ENCODE measurements at places on chromosomes 2 and 18.
A peak's percentile ranks its signal among the peaks of the same experiment; 100 is the strongest.

GRCh38 chr2:138730497-138731030, 49.6 kb downstream of the NXPH2 start:
- no peak for DNase-seq
- no peak overlapping the region for H3K4me3 ChIP-seq
- no peaks in the 10 kb centered on the region for H3K27me3 ChIP-seq
- H3K36me3 ChIP-seq, result no peaks in the 10 kb centered on the region
- peaks cover 1% of the 10 kb centered on the region for H3K4me1 ChIP-seq
- H3K27ac ChIP-seq, result no peak overlapping the region

GRCh38 chr18:13112982-13113381, 105.6 kb upstream of the LDLRAD4 start:
- peaks cover 11% of the 10 kb centered on the region for H3K36me3 ChIP-seq
- no peak overlapping the region for H3K4me3 ChIP-seq
- no peaks in the 10 kb centered on the region for H3K27me3 ChIP-seq
- H3K4me1 ChIP-seq, result no peaks in the 10 kb centered on the region
- H3K27ac ChIP-seq, result no peak overlapping the region

- peaks cover 22% of the 10 kb centered on the region for H3K36me3 ChIP-seq
- peaks cover 48% of the 10 kb centered on the region for H3K4me1 ChIP-seq
- H3K27me3 ChIP-seq, result no peaks in the 10 kb centered on the region
- peak overlapping the region; percentile 95 for H3K27ac ChIP-seq
These were observed 218.8 kb downstream of the HAUS1 start for GRCh38 chr18:46322941-46323340.

DNA sequence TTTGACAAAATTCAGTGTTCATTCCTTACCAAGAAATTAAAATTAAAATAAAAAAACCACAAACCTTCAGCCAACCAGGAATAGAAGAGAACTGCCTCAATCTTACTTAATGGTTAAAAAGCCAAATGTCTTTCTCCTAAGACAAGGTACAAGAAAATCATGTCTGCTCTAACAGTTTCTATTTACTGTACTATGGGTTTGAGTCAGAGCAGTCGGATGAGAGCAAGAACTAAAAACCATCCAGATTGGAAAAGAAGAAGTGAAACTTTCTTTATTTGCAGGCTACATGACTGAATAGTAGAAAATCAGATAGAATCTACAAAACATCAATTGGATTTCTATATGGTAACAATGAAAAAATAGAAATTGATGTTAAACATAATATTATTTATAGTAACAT, 555.5 kb upstream of the TNP1 start:
- no peaks in the 10 kb centered on the region for H3K27me3 ChIP-seq
- H3K4me3 ChIP-seq, result no peak overlapping the region
- no peaks in the 10 kb centered on the region for H3K4me1 ChIP-seq
- no peak for DNase-seq
- H3K27ac ChIP-seq, result no peak overlapping the region

GRCh38 chr2:211085056-211085680, 528.8 kb downstream of the CPS1 start:
- H3K36me3 ChIP-seq, result no peaks in the 10 kb centered on the region
- no peak overlapping the region for H3K4me3 ChIP-seq
- peak; percentile 62 for DNase-seq
- peak overlapping the region; percentile 56 for H3K27ac ChIP-seq

DNA sequence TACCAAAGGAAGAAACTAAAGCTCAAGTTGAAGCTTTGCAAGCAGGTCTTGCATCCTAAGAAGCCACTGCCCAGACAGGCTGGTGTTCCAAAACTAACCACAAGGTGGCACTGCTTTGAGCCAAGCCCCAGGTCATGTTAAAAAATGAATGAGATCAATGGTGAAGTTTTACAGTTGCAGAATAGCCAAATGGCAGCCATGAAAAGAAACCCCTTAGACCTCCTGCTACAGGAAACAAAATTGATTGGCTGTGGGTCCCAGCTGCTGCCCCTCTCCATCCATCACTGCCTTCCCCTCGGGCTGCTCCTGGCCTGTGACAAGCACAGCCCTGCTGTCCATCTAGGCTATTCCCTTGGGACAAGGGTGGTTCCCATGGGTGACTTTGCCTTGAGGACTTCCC, 20.7 kb upstream of the MREG start:
- H3K4me1 ChIP-seq, result peaks cover 7% of the 10 kb centered on the region
- H3K27me3 ChIP-seq, result no peaks in the 10 kb centered on the region
- H3K27ac ChIP-seq, result no peak overlapping the region
- H3K4me3 ChIP-seq, result no peak overlapping the region
- H3K36me3 ChIP-seq, result peaks cover 7% of the 10 kb centered on the region

GRCh38 chr2:40144022-40144421, 307.9 kb downstream of the SLC8A1 start:
- H3K4me1 ChIP-seq, result no peaks in the 10 kb centered on the region
- H3K27ac ChIP-seq, result no peak overlapping the region
- H3K27me3 ChIP-seq, result peaks cover 28% of the 10 kb centered on the region

DNA sequence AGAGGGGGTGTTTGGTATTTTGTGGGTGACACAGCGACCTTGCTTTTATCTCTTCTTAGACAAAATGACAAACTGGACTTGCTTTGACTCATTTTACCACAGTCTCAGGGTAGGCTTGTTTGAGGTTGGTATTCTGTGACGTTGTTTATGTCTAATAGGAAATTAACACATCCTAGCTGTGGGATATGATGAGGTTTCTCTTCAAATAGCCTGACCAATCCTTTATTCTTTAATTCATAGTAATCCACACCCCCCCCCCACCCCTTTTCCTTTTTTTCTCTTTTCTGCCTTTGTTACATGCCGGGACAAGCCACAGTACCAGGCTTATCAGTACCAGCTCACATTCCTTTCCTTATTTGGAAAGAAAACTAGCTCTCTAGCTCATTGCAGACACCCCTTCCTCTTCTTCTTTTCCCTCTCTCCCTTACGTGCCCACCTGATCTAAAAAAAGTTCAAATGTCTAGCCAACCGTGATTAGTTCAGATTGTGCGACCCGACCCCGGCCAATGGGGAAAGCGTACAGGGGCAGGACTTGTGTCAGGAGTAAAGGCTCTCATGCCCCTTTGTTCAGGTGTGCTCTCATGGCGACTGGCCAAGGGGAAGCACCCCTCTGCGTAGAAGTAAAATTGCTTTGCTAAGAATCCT, 52.2 kb upstream of the PTPRM start:
- H3K36me3 ChIP-seq, result no peaks in the 10 kb centered on the region
- DNase-seq, result peak; percentile 48
- H3K4me3 ChIP-seq, result no peak overlapping the region
- no peaks in the 10 kb centered on the region for H3K27me3 ChIP-seq

DNA sequence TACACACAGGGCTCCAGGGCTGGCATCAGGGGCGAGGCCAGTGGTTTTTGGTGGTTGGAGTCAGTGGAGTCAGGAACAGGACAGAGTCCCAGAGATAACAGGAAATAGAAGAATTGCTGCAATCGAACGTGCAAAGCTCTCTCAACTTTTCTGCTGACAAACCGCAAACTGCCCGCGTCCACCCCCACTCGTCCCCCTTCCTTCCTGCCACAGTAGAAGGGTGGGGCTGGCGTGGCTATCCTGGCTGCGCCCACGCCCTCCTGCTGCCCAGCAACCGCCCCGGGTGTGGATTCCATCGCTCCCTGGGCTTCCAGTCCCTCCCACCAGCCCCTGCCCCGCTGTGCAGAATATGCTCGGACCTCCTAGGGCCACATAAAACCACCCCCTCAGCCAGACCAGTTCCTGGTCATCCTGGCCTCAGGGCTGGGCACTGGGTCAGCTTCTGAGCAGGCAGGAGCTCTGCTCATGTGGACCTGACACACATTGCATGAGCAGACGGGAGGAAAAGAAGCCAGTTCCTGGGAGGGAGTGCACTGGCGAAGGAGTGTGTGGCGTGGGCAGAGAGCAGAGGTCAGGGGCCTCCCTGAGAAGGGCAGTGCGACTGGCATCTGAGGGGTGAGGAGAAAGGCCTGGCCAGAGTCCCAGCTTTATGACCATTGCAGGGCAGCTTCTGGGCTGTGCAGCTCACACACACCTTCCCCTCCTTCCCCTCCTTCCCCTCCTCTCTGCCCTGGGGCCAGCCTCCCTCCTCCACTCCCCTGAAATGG, 85.4 kb upstream of the ATG16L1 start:
- no peak overlapping the region for H3K4me3 ChIP-seq
- no peaks in the 10 kb centered on the region for H3K27me3 ChIP-seq
- no peaks in the 10 kb centered on the region for H3K4me1 ChIP-seq
- no peaks in the 10 kb centered on the region for H3K36me3 ChIP-seq
- peak; percentile 68 for DNase-seq

DNA sequence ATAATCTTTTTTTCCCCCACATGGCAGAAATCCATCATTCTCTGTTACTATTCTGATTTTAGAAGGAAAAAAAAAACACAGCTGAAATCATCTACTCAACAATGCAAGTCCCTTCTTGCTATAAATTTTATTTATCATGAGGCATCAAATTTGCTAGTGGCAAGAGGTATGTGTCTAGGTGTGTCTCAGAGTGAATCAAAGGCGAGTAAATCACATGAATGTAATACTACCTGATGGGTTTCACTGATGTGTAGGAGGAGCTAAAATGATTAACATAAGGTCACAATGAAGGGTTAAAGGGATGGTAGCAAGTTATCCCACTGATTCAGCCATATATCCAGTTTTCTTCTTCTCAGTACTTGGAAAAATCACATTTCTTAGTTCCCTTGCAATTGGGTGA, 24.5 kb upstream of the PELI1 start:
- no peaks in the 10 kb centered on the region for H3K4me1 ChIP-seq
- H3K4me3 ChIP-seq, result no peak overlapping the region
- no peaks in the 10 kb centered on the region for H3K27me3 ChIP-seq
- no peak for DNase-seq
- H3K36me3 ChIP-seq, result no peaks in the 10 kb centered on the region
- no peak overlapping the region for H3K27ac ChIP-seq

DNA sequence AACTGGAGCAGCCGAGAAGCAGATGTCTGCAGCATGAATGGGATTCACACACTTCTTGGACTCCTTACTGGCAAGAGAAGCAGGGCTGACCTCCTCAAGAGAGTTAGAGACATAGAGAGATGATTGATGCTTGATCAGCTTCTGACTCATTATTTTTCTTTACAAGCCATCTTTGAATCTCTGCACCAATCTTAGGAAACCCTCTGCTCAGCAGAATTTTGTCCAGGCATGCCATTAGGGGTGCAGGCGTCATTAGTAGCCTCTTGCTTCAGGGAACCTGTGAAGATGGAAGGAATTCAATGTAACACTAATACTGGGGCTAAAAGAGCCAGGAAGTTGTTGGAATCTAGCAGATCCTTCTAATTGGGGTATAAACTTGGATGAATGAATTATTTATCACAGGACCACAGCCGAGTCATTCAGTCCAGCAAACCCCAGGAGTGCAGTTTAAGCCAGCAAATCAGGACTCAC, 151.8 kb downstream of the MGAT5 start:
- no peak for DNase-seq
- peaks cover 61% of the 10 kb centered on the region for H3K4me1 ChIP-seq
- no peaks in the 10 kb centered on the region for H3K27me3 ChIP-seq

GRCh38 chr2:127508631-127509034, 17.7 kb downstream of the IWS1 start:
- peak overlapping the region; percentile 72 for H3K27ac ChIP-seq
- peak; percentile 48 for DNase-seq
- H3K27me3 ChIP-seq, result no peaks in the 10 kb centered on the region
- H3K36me3 ChIP-seq, result peaks cover 22% of the 10 kb centered on the region
- peaks cover 36% of the 10 kb centered on the region for H3K4me1 ChIP-seq

- H3K27me3 ChIP-seq, result no peaks in the 10 kb centered on the region
- H3K4me3 ChIP-seq, result no peak overlapping the region
- DNase-seq, result no peak
- no peak overlapping the region for H3K27ac ChIP-seq
These were observed 73.6 kb downstream of the SPRED2 start for GRCh38 chr2:65358678-65359400.

- no peaks in the 10 kb centered on the region for H3K36me3 ChIP-seq
- no peaks in the 10 kb centered on the region for H3K27me3 ChIP-seq
- no peak overlapping the region for H3K27ac ChIP-seq
These were observed 746.3 kb upstream of the RAB6C start for GRCh38 chr2:129233166-129233565.

GRCh38 chr18:26943906-26944305, 78.4 kb upstream of the AQP4 start:
- DNase-seq, result no peak
- no peaks in the 10 kb centered on the region for H3K4me1 ChIP-seq
- no peak overlapping the region for H3K27ac ChIP-seq
- H3K4me3 ChIP-seq, result no peak overlapping the region

DNA sequence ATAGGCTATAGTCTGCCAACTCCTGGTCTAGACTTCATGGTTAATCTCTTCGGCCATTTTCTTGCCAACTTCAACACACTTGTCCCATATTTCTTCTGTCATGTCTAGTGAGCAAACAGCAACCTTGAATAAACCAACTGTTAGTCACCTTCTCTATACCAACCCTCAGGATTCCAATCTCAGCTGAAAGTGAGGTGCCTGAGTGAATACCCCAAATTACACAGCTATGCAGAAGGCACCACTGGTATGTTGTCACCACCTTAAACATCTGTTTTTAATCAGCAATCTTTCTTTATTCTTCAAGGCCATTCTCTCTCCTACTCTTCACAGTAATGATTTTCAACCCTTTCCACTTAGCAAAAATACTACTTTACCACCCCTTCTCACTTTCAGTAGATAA, 39.3 kb downstream of the THOC1 start:
- no peaks in the 10 kb centered on the region for H3K4me1 ChIP-seq
- DNase-seq, result no peak
- H3K27me3 ChIP-seq, result no peaks in the 10 kb centered on the region
- no peak overlapping the region for H3K4me3 ChIP-seq

GRCh38 chr2:218387369-218388194, 5.5 kb downstream of the SLC11A1 start:
- no peak for DNase-seq
- peaks cover 12% of the 10 kb centered on the region for H3K4me1 ChIP-seq
- peaks cover 11% of the 10 kb centered on the region for H3K27me3 ChIP-seq
- peaks cover 11% of the 10 kb centered on the region for H3K36me3 ChIP-seq

DNA sequence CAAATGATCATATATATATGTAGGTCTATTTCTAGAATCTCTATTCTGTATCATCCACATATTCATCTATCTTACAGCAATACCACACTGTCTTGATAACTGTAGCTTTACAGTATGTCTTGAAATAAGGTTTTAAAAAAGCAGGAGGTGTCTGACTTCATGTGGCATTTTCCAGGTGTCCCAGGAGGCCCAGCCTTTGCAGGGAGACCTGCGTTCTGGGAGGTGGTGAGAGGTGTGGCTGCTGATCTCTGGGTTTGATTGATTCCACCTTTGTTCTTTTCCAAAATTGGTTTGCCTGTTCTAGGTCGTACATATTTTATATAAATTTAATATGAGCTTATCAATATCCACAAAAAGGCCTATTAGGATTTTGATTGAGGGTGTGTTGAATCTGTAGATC, 26.6 kb downstream of the DPYSL5 start:
- no peak overlapping the region for H3K27ac ChIP-seq
- no peak overlapping the region for H3K4me3 ChIP-seq
- no peaks in the 10 kb centered on the region for H3K4me1 ChIP-seq
- no peaks in the 10 kb centered on the region for H3K36me3 ChIP-seq
- no peak for DNase-seq
- peaks cover 64% of the 10 kb centered on the region for H3K27me3 ChIP-seq

- H3K4me3 ChIP-seq, result no peak overlapping the region
- H3K27me3 ChIP-seq, result no peaks in the 10 kb centered on the region
- no peaks in the 10 kb centered on the region for H3K4me1 ChIP-seq
These were observed 59.2 kb downstream of the CCDC141 start for GRCh38 chr2:178990533-178991241.
